Calu3 (cell line): ENCODE measurements at places on chromosomes 11 and 22.

- DNase-seq: no peak
These were observed 30.8 kb upstream of the CELSR1 start for GRCh38 chr22:46568102-46568809.

GRCh38 chr22:35376728-35377472 lies 4.0 kb upstream of the HMOX1 start:
- DNase-seq: peak; percentile 90

- no peak for DNase-seq
These were observed 126.1 kb downstream of the HIPK3 start for GRCh38 chr11:33383075-33383919.

DNA sequence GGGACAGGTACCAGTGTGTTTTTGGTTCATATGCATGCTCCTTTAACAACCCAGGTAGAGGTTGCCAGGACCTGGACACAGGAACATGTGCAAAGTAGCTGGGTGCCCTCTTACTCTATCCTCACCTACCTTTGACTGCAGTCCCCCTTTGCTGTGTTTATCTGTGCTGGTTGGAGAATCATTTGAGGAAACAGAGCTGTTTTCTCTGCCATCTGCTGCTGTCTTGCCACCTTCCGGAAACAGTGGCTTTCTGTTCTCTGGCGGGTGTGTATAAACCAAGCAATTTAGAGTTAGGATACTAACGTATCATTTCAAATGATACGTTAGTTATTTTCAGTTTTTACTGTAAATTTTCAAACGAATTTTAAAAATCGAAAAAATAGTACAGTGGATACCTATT lies 171.9 kb upstream of the TTC12 start:
- no peak for DNase-seq

GRCh38 chr22:19062139-19062942 lies 59.9 kb downstream of the DGCR2 start:
- DNase-seq: no peak

GRCh38 chr11:96145163-96145585 lies 197.8 kb downstream of the MAML2 start:
- no peak for DNase-seq
